Activated T-cell treated with anti-CD3 and anti-CD28 coated beads for 48 hours (primary cell): ENCODE measurements at places on chromosomes 12 and 14.
A peak's percentile ranks its signal among the peaks of the same experiment; 100 is the strongest.

GRCh38 chr14:99231850-99232713 is 39.9 kb downstream of the BCL11B start:
- no peak for DNase-seq

DNA sequence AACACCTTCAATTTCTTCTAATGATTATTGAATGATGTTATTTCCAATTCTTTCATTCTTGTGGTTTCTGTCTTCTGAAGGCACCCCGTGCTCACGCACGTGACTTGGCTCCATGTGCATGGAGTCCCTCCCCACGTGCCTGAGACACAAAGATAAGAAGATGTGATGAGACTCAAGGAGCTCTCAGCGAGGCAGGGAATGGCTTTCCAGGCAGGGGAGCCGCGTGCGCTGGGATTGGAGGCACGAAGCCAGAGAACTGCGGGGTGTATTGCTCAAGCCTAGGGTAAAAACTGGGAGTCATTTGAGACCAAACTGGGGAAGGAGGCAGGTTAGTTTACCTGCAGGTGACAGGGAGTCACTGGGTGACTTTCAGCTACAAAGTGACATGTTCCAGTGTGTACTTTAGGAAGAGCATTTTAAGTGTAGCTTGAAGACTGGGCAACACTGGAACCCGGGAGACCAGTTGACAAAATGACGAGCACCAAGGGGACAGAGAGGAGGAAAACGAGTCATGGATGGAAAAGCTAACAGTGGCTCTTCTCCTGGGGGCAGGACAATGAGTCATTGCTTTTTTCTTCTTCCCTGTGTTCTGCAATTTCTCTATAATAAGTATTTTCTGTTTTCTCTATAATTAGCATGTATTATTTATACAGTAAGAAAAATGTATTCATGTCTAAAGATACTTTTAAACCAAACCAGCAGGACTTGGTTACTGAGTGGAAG is 311.7 kb upstream of the FKBP4 start:
- no peak for DNase-seq

- peak; percentile 85 for DNase-seq
Measured at GRCh38 chr12:121351820-121352681, at the start of gene ANAPC5. ANAPC5 (minus strand) TSS chr12:121352411; CDS start chr12:121352340, 71 bp downstream.

- DNase-seq, result no peak
Measured at GRCh38 chr12:22481547-22482104, 62.7 kb downstream of the C2CD5 start.

DNA sequence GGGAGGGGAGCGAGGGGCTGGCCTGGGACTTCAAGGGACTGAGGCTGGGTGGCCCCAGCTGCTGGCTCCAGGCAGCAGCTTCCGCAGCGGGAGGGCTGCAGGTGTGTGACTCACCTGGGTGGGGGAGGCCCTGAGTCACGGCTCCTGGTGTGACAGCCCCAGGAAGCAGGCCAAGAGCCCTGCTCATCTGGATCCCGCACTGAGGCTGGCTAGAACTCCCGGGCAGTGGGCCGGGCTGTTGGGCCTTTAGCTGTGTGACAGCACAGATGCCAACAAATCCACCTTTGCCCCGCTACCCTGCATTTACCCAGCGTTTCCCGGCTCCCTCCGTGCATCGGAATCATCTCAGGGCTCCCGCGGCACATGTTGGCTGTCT is 180.0 kb upstream of the PRMT8 start:
- no peak for DNase-seq

GRCh38 chr12:94282675-94283074 is 134.3 kb downstream of the PLXNC1 start:
- no peak for DNase-seq

- no peak for DNase-seq
Measured at GRCh38 chr12:61687407-61687806, 572.8 kb upstream of the USP15 start.

GRCh38 chr12:45231515-45232145 is 15.7 kb downstream of the ANO6 start:
- DNase-seq, result no peak

- no peak for DNase-seq
Measured at GRCh38 chr14:93582516-93582915, 151.8 kb downstream of the UNC79 start.

- DNase-seq, result no peak
Measured at GRCh38 chr12:33795536-33795935, 226.8 kb upstream of the ALG10 start.

GRCh38 chr14:81311141-81311540 is 89.0 kb downstream of the STON2 start:
- DNase-seq, result no peak

DNA sequence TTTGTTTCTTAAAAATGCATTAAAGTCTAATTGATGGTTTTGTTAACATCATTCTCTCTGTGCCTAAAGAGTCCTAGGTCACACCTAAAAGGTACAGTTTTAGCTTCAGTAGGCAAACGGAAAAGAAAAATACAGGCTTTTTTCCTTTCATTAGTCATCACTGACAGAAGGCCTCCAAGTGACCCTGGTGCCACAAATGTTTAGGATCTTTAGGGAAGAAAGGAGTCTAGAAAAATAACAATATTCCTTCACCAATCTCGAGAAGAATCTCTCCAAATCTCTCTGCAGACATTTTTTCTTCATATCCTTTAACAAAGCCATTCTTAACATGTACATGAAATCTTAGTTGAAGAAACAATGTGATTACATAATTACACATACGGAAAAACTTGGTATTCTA is 2.0 kb downstream of the DENND5B start:
- no peak for DNase-seq

GRCh38 chr12:92102606-92103005 is 43.0 kb downstream of the BTG1 start:
- no peak for DNase-seq

- DNase-seq, result no peak
Measured at GRCh38 chr14:91159182-91159581, 45.3 kb downstream of the DGLUCY start.

- DNase-seq, result no peak
Measured at GRCh38 chr12:8445731-8446130, 10.0 kb upstream of the CLEC6A start.

DNA sequence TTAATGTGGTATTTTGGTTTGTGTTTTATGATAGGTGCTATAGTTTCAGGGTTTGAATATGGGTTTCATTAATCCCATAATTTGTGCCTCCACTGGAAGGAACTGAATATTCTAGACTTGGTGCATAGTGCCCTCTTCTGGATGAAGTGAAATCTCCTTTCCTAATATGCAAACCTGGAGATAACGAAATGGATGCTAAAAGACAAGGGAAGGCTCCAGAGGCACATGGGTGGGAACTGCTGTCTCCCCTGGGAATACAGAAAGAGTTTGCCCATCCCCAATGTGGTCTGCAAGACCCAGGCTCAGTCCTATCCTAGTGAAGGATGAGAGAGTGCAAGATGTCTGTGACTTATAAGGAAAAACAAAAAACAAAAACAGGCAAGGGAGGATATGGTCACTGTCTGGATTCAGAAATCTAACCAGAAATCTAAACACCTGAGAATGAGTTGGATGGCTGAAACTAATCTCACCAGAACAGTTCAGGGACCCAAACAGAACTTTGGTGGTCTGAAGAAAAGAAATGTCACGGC is 142.3 kb upstream of the TMPO start:
- no peak for DNase-seq

DNA sequence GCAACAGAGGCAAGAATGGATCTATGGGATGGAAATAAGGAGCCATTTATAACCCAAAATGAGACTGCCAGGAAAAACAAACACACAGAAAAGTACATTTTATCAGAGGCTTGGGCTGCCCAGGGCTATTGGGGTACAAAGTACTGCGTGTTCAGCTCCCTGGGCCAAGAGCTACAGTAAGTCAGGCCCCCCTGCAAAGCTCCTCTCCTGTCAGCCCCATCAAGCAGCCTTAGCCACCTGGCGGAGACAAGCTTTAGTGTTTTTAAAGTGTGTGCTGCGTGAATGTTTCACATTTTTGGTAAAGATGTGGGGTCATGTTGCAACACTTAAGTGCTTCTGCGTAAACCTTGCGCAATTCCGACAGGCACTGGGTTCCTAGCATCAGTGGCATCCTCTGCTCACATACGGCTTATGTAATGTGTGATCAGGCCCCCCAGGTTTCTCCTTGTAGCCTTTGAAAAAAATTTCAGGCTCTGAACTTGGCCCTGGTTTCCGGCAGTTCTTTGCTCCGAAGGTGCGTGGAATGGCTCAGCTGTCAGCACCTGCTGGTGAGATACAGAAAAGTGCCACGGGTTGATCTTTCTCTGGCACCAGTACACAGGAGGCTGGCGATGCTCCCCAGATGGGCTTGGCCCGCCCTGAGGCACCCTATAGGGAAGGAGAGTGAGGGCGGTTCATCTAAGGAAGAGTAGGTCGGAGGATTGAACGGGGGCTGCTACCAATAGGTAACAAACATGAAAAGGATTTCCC is 198.7 kb upstream of the EEA1 start:
- DNase-seq, result no peak

GRCh38 chr12:57188090-57188425 is 28.5 kb upstream of the NXPH4 start:
- DNase-seq, result no peak

DNA sequence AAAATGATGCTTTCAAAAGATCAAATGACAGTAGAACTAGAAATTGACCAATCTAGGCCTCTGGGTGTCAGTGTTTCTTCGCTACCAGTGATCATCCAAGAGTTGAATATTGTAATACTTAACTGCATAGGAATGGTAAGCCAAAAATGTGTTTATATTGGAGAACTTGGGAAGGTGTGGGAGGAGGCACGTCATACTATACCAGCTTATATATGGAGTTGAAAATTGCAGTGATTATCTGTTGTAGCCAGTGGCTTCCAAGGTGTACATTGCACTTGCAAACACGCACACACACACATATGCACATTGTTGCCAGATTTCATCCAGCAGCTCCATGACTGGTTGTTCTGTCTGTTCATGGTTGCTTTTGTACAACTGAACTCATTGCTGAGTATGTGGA is 36.1 kb downstream of the EID3 start:
- no peak for DNase-seq

- no peak for DNase-seq
Measured at GRCh38 chr14:47485421-47485820, 190.0 kb downstream of the MDGA2 start.

DNA sequence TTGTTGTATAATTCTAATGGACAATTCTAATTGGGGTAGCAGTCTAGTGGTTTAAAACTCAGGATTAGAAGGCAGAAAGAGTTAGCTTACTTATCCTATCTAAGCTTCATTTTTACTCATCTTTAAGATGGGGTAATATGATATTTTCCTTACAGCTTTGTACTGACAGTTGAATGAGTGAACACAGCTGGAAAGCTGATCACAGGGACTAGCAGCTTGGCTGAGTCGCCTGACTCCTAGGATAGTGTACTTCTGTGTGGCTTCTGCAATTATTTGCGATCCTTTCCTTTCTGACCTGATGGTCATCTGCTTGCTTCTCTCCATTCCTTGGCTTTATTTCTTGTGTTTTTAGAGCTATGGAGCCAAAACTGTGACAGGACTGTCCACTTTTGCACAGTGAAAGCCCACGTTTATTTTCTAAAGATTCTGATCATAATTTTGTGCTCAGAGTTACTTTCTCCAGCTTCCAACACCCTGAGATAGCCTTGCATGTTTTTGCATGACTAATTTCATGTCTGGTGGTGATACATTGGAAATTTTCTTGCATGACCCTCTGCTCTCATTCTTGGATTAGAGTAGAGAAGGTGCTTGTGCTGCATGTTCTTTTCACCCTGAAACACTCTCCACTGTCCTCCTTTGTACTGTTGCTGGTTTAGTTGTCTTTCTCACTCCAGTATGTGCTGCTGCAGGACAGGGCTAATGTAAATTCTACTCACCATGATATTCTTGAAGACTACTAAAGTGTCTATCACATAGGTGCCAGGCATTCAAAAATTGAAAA is 377.0 kb upstream of the ATP2B1 start:
- DNase-seq, result no peak

- no peak for DNase-seq
Measured at GRCh38 chr14:35045798-35046047, 349 bp upstream of the FAM177A1 start.

- no peak for DNase-seq
Measured at GRCh38 chr14:104239185-104239775, 100.9 kb downstream of the KIF26A start.

- DNase-seq, result no peak
Measured at GRCh38 chr12:11577658-11578260, 71.7 kb upstream of the ETV6 start.

DNA sequence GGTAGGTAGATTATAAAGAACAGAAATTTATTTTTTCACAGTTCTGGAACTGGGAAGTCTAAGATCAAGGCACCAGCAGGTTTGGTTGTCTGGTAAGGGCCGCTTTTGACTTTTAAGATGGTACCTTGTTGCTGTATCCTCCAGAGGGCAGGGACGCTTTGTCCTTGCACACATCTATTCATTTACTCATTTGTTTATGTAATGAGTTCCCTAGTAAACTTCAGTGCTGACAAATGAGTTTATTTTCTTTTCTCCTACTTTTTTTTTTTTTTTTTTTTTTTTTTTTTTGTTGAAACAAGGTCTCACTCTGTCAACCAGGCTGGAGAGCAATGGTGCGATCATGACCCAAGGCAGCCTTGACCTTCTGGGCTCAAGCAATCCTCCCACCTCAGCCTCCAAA is 195.7 kb downstream of the FBXL14 start:
- no peak for DNase-seq

- DNase-seq, result peak; percentile 5
Measured at GRCh38 chr14:87745507-87746118, 247.4 kb downstream of the GALC start.

GRCh38 chr12:62214846-62215245 is 45.4 kb upstream of the USP15 start:
- DNase-seq, result no peak

DNA sequence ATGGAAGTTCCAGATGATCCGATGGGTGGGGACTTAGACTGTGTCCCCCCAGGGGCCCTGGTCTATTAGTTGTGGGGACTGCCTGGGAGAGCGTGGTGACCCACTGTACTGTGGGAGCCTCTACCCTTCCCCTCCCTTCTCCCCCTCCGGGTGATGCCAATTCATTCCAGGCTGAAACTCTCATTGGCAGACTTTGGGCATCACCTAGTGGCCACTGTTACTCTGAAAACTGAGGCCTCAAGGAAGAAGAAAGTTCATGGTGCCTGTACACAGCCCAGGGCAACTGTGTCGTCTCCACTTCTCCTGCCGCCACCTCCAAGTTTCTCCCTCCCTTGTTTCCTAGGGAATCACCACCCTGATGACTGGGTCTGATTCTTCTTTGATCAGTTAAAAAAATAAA is 173.6 kb upstream of the ALG10B start:
- no peak for DNase-seq

GRCh38 chr12:3160081-3160480 is 82.9 kb downstream of the TSPAN9 start:
- no peak for DNase-seq
